ENCODE measurements at places on chromosomes 12 and 14.
A peak's percentile ranks its signal among the peaks of the same experiment; 100 is the strongest.

GRCh38 chr14:95460647-95461478, 55.6 kb downstream of the SYNE3 start:
- DNase-seq = peak; percentile 67

DNA sequence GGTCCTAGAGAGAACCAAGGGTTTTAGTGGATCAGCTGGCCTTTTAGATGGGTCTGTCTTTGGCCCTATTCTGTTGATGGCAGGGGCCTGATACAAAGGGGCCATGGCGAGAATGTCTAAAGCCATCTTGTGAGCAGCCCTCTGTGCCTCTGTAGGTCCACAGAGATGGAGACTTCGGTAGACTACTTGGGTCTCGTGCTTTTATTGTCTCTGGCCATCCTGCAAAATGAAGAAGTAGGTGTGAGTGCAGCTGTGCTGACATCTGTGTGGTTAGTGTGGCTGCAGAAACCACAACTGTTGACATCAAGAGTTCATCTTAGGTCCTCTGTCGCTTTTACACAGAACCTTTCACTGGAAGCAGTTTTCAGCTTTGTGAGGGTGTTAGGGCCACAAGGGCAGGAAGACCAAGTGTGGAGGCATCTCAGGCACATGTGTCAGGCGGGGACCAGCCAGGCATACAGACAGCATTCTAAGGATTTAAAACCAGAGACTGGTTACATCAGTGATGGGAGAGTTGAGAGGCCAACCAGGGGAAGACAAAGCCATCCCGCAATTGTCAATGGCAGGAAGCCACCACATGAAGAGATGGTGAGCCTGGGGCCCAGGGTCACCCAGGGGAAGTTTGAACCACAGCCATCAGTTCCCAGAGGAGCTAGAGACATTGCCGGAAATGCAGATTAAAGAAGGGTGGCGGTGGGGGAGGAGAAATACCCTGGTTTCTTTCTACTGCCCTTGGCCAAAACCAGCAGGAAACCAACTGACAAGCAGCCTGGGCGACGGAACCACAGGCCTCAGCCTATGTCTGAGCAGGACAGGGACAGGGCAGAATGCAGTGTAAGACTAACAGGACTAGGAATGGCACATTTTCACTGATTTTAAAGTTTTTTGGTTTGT, 13.0 kb upstream of the TPCN1 start:
- DNase-seq = no peak

DNA sequence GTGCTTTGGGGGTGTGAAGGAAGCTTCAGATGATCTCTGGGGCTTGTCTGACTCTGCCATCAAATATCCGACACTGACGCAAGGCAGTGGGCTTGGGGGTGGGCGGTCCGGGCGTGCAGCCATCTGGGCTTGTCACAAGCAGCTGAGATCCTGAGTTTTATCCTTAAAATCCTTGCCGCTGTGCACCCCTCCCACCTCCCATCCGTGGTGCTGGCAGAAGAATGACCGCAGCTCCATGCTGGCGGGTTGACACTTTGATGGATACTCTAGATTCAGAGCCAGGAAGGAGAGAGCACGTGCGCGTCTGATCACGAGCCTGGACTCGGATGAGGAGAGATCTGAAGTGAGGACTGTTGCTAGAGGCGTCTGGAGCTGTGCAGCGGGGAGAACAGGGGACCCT, 3.0 kb downstream of the ZFYVE21 start:
- DNase-seq = no peak

GRCh38 chr12:3988519-3989217, 115.5 kb upstream of the PARP11 start:
- DNase-seq = no peak

- DNase-seq = no peak
Measured at GRCh38 chr12:62629971-62630739, 163.5 kb downstream of the MON2 start.

DNA sequence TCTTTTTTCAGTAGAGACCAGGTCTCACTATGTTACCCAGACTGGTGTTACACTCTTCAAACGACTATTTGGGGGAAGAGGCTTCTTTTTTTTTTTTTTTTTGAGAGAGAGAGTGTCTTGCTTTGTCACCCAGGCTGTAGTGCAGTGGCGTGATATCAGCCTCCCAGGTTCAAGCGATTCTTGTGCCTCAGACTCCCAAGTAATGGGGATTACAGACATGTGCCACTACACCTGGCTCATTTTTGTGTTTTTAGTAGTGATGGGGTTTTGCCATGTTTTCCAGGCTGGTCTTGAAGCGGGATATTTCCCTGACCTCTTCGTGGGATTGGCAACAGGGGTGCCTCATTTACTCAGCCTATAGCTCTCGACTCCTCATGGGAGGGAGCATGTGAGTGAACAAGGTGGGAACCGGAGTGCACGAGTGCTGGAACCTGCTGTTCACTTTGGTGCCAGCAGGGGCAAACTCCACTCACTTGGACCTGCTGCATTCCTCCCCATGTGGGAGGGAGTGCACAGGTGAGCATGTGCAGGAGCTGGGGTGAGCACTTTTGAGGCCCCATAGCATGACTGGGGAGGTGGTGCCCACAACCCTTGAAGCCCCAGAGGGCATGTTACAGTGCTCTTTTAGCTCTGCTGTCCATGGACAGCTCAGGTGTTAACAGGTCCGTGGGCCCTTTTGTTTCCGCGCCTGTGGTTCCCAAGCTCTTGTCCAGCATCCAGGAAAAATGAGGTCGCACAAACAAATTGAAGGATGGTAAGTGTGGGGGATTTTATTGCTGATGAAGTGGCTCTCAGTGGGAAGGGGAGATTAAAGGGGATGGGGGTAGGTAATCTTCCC, 79.1 kb upstream of the HECTD1 start:
- no peak for DNase-seq

- DNase-seq = no peak
Measured at GRCh38 chr12:104280717-104281458, 22.7 kb upstream of the EID3 start.

DNA sequence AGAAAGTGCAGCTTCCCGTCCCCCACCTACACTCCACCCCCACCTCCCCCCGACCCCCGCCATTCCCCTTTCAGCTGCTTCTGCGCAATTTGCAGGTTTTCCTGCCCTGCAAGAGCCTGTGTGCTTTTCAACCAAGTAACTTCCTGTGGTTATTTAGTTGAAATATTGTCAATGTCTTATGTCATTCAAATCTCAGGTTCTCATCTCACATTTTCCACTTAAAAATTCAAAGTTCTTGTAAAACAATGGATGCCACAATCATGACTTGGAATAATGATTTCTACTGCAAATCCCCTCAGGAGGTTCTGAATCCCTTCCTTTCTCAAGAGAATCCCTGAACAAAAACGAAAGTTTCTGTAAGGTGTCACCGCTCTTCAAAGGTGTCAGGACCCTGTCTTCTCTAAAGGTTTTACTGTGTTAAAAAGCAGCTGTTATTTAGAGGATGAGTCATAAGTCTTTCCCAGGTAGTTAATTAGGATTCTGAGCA, 31.6 kb downstream of the WBP11 start:
- no peak for DNase-seq

DNA sequence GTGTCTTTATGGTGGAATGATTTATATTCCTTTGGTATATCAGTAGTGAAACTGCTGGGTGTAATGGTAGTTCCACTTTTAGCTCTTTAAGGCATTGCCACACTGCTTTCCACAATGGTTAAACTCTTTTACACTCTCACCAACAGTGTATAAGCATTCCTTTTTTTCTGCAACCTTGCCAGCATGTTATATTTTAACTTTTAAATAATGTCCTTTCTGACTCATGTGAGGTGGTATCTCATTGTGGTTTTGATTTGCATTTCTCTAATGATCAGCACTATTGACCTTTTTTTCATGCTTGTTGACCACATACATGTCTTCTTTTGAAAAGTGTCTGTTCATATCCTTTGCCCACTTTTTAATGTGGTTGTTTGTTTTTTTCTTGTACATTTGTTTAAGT, 142.5 kb downstream of the MSRB3 start:
- DNase-seq = no peak

GRCh38 chr12:108551535-108551934, 9.4 kb downstream of the SART3 start:
- DNase-seq = no peak

DNA sequence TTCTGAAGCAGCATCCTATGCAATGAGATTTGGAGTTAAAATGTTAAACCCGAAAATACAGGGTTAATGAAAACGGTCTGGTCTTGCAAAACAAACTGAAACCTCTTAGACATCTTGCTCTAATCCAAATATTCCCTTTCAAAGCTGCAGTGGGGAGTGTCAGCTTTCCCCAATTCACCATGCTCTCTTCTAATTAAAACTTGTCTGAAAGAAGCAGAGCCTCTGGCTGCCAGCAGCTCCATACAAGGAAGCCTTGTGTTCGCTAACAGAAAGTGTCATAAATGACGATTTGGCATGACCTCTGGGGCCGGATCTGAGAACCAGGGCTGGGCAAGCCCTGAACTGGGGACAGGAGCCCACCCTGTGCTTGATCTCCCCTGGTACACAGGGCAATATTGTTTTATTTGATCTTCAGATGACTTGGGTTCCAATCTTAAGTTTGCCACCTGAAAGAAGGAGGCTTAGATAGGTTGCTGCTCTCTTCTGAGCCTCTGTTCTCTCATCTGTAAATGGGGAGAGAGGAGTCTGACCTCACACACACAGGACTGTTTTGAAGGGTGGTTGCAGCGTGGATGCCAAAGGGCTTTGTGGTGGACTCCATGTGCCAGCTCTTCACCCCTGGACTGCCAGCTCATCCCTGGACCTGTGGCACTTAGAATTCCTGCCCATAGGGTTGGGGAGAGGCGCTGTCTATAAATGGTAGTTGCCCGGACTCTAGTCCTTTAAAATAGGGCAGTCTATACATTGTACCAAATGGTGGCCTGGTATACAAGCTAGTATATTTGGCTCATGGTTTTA, 7.8 kb downstream of the KMT5A start:
- no peak for DNase-seq

- no peak for DNase-seq
Measured at GRCh38 chr12:29742646-29743045, 41.1 kb downstream of the TMTC1 start.

DNA sequence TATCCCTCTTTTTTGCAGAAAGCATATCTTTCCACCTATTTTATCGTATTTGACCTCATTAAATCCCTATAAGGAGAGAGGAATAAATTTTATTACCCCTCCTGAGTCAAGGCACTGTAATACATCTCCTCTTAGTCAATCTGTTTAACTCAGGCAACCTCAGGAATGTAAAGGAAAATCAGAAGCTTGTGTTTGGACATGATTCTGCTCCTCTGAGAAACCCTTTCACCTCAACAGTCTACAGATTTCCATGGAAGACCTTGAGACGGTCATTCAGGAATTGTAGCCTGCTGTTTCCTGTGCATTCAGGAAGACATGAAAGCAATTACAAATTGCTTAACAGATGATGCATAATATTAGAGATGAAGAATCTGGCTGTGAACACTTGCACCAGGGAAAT, 360.8 kb downstream of the PAWR start:
- DNase-seq = no peak

GRCh38 chr12:68140556-68140955, 19.0 kb downstream of the IFNG start:
- no peak for DNase-seq

GRCh38 chr12:64796205-64796845, 28.1 kb upstream of the TBC1D30 start:
- DNase-seq = no peak

DNA sequence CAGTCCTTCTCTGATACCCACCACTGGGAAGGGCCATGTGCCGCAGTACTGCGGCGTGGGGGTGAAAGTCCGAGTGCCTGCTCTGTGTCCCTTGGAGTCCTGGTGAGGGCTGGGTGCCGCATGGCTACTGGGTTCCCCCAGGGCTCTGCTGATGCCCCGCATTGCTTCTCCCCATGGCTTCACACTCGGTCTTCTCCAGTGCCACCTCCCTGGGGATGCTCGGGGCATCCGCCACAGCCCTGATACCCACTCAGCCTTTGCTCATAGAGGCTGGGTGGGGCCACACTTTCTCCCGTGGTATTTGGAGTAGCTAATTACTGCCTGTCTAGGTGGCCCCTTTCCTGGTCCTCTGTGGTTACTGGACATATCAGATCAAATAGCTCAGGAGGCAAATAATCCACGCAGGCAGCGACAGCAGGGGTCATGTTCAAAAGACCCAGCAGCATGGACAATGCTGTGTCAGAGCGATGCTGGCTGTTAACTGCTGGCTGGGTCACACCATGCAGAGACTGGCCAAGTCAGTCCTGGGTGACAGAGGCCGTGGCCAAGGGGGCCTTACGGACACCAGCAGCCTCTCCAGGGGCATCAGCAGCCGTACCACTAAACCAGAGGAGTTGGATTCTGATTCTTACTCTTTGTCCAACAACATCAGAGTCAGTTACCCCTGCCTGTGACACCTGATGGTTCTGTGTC, 106.5 kb downstream of the ADGRD1 start:
- DNase-seq = no peak

GRCh38 chr12:116717466-116718437, 20.1 kb downstream of the SPRING1 start:
- DNase-seq = no peak

GRCh38 chr12:116958402-116959197, 47.9 kb downstream of the FBXW8 start:
- DNase-seq = no peak

GRCh38 chr14:74346341-74346740, 1.9 kb upstream of the VRTN start:
- DNase-seq = no peak

DNA sequence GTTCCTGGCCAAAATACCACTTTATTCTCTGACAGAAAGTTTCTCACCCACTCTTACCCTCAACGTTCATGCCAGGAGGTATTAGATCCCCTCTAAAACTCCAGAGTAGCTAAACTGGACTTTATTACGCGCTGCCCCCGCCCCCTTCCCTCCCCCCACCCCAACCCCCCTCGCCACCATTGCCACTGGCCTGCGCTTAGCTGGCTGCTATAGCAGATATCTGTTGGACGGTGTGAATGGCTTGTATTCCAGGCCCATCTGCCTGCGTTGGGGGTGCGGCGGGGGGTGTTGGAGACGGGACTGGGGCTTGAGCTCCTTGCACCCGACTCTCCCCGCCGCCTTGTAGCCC, 564 bp upstream of the THTPA start:
- no peak for DNase-seq

DNA sequence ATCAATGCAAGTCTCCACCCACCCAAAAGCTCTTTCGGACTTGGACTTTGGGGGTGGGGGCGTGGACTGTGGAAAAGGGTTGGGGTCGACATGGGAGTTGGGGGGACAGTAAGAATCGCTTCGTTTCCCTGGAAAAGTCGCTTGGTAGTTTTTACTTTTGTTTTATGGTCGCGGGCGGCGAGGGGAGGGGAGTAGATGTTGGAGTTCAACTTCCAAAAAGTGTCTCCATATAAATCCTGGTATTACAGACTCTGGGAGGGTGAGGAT, 568 bp upstream of the BCL11B start:
- no peak for DNase-seq

DNA sequence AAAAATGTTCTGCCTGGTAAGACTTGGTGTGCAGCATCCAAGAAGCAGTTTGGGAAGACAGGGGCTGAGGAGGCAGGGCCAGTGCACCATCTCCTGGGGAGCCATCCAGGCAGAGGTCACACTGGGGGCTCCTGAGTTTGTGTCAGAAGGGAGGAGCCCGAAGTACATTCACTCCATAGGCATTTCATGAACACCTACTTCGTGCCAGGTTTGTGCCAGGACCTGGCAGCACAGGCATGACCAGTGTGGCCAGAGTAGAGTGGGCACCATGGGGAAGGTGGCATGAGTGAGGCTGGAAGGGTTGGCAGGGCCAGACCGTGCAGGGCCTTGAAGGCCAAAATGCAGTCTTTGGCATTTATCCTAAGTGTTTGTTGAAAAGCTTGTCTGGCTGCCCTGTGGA, 86.5 kb upstream of the RIN3 start:
- no peak for DNase-seq

GRCh38 chr12:66092559-66093269, 37.8 kb downstream of the LLPH start:
- no peak for DNase-seq

- no peak for DNase-seq
Measured at GRCh38 chr14:92984896-92985295, 61.9 kb downstream of the CHGA start.

All from nucleus accumbens (tissue), 56 donors.